ENCODE measurements at places on chromosomes 4 and X.

DNA sequence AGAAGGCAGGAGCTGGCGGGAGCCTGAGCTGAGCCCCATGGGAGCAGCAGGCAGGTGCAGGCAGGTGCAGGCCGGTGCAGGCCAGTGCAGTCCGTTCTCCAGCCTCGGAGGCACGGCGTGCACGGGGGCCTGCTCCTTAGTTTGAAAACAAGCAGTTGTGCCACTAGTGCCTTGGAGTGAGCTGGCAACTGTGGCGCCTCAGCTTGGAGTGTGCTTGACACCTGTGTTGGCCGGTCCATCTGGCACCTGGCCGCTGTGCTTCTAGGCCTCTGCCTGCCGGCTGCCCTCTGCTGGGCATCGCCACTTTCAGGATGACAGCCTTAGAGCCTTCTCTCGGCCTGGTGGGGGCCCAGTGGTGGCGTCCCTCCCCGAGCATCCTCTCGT is 47.9 kb downstream of the RGS12 start:
- no peak for DNase-seq

- DNase-seq: no peak
These were observed 159.1 kb downstream of the STIM2 start for GRCh38 chr4:27019766-27020165.

GRCh38 chr4:98468709-98469108 is 189.7 kb downstream of the TSPAN5 start:
- no peak for DNase-seq

DNA sequence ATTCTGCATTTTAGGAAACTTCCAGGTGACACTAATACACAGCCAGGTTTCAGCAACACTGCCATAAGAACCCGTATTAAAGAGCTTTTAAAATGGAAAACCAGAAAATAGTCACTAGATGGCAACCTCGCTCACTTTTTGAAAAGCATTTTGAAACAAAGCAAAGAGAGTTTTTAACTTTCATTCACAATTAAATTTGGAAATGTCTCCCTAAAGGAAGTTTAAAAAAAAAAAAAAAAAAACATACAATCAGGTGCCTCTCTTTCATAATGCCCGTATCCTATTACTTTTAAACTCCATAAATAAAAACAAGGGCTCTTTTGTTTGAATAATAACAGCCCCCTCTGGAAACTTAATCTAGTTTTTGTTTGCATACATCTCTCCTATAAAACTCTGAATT is 20.3 kb downstream of the MEPE start:
- no peak for DNase-seq

- DNase-seq: no peak
These were observed 30.9 kb upstream of the TENM3 start for GRCh38 chr4:182212211-182212761.

DNA sequence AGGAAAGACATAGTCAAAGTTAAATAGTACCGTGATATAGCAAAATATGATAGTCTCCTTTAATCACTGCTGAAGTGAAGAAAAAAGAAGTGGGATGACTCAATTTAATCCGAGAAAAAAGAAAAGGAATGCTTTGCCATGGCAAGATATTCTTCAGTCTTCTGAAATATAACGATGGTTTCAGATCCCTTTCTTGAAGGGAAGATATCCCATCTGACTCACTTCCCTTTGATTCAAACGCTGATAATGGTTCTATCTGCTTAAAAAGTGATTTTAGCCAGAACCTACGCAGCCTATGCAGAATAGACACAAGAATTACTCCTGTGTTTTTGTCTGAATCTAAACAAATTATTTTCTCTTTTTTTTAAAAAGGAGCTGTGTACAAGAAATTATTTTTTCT is 68.1 kb upstream of the FTHL17 start:
- no peak for DNase-seq

GRCh38 chr4:11042760-11043159 is 358.2 kb upstream of the CLNK start:
- DNase-seq: no peak

- DNase-seq: no peak
These were observed 51.6 kb downstream of the ATP8A1 start for GRCh38 chr4:42605264-42605663.

DNA sequence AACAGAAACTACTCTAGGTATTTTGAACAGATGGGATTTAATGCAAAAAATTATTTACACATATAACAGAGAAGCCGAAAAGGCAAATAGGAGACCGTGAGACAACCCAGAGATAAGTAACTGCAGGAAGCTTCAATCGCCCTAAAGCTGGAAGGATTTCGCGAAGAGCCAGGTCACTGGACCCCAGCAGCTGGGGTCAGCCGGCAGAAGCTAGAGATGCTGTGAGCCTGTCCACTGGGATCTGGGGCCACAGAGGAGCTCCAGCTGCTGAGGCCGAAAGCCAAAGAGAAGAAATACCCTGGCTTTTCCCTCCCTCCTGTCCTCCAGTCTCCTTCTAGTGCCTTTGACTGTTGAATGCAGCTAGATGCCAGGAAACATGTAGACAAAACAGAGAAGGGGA is 192.8 kb upstream of the BCOR start:
- DNase-seq: no peak

- no peak for DNase-seq
These were observed 4.1 kb upstream of the MANBA start for GRCh38 chr4:102764901-102765300.

- DNase-seq: no peak
These were observed 113.8 kb upstream of the PPP2R3B start for GRCh38 chrX:500481-501010.

GRCh38 chr4:8721621-8722020 is 129.1 kb downstream of the CPZ start:
- no peak for DNase-seq
